ENCODE measurements at places on chromosomes 1 and 21. TPM values are rescaled to one million over a fixed set of nuclear protein-coding genes. Genes with fewer than 3 reads are reported as not detected.

Gene F5
- total RNA-seq = 6.1 TPM

Gene HRNR
- total RNA-seq = not detected

DNA sequence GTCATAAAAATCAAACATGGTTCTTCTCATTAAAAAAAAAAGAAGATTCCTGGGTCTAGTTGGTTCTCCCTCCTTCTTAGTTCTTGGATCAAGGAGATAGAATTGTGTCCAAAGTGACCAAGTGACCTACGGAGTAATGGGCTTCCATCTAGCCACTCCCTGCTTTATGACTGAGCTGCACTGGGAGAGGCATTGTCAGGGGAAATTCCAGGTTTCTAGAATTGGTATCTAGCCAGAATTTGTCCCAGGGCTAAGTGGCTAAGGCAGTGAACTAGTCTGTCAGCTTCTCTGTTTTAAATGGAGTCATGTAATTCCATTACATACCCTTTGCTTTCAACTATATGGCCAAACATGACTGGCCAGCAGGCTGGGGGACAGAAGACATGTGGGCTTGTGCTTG lies 40.1 kb upstream of the ERG start:
- no peak overlapping the region for H3K27ac ChIP-seq
- DNase-seq = no peak
- H3K4me3 ChIP-seq = no peak overlapping the region
- no peaks in the 10 kb centered on the region for H3K4me1 ChIP-seq
- no peaks in the 10 kb centered on the region for H3K36me3 ChIP-seq
- no peaks in the 10 kb centered on the region for H3K27me3 ChIP-seq

DNA sequence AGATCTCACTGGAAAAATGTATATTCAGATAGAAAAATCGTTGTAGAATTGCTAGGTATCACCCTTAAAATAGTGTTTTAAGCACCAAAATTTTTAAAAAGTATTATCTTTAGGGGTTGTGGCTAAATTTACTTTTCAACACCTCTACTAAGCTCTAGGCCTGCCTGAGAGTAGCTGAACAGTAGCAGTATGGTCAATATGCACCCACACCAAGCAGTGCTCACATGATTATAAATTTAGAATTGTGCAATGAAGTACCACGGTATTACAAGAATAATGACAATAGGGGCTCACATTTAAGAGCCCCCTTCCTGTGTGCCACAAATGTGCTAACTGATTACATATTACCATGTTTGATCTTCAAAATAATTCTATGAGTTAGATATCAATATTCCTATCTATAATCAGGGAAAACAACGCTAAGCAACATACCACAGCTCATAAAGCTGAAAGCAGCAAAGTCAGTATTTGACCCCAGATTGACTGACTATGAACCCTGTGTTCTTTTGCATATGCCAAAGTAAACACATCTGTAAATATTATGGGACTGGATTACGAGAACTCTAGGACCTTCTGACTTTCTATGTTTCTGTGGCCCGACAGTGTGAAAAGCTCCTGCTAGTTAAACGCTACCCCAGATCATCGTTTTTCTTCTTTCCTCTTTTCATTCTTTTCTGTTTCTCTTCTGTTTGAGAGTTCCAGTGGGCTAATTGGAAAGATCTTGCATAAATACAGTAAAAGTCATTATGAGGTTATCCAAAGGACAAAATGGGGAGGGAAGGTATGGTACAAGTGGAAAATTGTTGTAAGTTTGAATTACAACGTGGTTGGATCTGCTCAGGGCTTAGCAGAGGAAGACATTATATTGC lies 201.1 kb upstream of the C1orf87 start:
- no peak overlapping the region for H3K4me3 ChIP-seq
- H3K27ac ChIP-seq = no peak overlapping the region
- no peaks in the 10 kb centered on the region for H3K27me3 ChIP-seq
- no peak for DNase-seq
- H3K4me1 ChIP-seq = no peaks in the 10 kb centered on the region
- no peaks in the 10 kb centered on the region for H3K36me3 ChIP-seq

Gene MROH9
- total RNA-seq = not detected

Gene SLAMF6
- total RNA-seq = 56.4 TPM
